ENCODE measurements at places on chromosomes 11 and 22.

- DNase-seq, result no peak
These were observed 1.6 kb downstream of the LRRN4CL start for GRCh38 chr11:62687508-62688396.

DNA sequence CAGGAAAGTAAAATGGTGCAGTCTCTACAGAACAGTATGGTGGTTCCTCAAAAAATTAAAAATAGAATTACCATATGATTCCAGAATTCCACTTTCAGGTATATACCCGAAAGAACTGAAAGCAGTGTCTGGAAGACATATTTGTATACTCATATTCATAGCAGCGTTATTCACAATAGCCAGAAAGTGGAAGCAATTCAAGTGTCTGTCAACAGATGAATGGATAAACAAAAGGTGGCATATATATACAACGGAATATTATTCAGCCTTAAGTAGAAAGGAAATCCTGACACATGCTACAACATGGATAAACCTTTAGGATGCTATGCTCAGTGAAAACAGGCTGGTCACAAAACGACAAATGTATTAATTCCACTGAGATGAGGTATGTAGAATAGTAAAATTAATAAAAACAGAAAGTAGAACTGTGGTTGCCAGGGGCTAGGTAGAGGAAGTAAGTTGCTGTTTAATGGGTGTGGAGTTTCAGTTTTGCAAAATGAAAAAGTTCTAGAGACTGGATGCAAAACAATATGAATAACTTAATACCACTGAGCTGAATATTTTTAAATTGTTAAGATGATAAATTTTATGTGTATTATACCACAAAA lies 14.5 kb downstream of the SAA1 start:
- DNase-seq, result peak; percentile 11

DNA sequence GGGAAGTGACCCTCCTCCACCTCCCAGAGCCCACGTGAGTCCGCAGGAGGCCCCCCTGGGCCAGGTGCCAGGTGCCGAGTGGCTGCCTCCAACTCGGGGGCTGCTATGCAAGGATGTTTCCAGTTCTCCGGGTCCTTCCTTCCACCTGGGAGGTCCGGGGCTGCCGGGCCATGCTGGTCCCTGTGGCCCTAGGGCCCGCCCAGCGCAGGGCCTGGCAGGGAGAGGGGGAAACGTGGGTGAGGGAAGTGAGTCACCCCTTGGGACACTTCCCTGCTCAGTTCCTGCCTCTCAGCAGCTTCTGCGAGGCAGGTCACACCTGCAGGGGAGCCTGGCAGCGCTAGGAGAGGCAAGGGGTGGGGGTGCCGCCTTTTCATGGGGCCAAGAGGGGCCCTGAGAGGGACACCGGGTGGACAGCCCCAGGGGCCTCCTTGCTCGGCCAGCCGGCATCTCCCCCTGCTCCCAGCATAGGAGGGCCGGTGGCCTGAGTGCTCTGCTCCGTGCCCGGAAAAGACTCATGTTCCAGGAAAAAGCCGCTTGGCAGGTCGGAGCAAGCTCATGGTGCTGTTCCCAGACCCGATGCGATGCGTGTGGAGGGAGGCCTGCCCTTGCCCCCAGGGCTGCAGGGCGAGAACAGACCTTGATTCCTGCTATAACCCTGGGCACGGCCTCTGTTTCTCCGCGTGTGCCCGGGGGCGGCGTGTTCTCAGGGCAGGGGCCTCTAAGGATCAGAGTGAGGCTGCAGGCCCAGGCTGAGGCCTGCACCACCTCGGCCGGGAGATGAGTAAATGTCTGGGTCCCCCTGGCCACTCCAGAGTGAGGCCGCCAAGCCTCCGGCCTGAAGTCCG lies 30.3 kb upstream of the WNT7B start:
- no peak for DNase-seq

- DNase-seq, result no peak
These were observed 1.7 kb upstream of the WEE1 start for GRCh38 chr11:9571763-9572115.

DNA sequence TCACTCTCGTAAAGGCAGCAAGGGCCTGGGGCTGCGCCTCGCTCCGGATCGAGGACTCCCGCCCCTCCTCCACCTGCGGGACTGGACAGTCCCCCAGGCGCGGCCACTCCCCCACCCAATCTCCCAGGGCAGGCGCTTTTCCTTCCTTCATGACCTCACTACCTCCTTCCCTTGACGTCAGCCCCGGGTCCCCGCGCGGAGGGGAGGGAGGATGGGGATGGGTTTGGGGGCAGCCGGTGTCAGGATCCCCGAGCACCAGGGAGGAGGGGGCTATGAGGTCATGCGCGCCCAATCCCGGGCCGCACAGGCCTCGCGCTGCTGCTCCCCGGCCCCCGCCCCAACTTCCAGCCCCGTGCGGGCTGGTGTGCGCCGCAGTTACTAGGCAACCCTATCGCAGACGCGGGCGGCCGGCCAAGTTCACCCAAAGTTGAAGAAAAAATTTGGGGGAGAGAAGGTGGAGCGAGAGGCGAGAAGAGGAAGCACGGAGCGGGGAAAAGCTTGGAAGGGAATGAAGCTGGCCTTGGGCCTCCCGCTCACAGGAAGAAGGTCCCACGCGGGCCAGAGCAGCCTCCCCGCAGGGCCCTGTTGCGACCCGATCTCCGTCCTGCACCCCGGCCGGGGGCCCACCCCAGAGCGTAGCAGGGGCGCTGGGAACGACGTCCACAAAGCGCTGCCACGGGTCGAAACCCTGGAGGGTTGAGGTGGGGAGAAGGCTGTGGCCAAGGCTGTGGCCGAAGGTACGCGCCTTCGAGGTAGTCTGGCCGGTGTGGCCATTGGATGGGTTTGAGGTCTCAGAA lies 8.3 kb downstream of the WT1 start:
- DNase-seq, result peak; percentile 20

DNA sequence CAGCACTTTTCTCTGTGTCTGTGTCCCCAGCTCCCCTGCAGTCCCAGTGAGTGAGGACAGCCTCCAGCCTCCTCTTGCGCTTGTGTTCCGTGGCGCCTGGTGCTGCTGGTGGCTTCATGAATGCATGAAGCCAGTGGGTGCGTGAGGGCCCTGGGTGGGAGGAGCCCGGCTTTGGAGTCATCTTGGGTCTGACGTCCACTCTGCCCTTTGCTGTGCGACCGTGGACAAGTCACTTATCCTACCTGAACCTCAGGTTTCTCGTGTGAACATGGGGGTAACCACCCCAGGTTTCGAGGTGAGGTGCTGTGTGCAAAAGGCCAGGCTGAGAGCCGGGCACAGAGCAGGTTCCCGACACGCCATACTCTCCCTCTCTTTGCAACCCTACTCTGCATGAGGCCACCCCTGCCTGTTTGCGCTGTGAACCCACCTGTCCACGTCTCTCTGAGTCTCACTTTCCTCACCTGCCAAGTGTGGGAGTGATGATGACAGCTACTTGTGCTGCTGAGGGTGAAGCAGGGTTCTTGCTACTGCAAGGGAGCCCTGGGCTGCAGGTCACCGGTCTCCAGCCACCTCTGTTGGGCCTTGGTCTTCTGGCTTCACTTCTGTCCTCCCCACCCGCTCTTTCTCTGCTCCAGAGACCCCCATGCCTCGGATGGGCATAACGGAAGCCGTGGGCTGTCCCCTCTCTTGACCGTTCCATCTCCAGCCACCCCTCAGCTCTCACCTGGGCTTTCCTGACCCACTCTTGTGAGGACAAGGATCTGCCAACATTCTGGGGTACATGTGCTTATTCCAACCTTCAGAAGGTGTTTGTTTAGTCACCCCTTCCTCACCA lies 537.6 kb downstream of the TBC1D22A start:
- no peak for DNase-seq

- peak; percentile 32 for DNase-seq
These were observed 3.2 kb downstream of the EHF start for GRCh38 chr11:34624069-34624468.

DNA sequence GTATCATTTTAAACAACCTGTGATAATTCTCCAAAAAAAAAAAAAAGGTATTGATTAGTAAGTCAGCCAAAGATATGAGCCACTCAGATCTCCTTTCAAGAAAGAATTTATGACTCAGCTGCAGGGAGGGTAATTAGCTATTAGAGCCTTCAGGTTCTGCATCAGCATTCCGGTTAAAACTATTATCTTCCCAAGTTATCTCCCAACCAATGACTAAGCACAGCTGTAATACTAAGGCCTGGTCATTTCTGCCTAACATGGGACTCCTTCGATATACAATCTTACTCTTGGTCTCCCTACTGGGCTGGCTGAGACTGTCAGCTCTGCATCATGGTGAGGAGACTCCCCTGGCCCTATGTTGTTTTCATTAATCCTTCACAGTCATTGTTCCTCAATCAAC lies 60.4 kb downstream of the SBF2 start:
- no peak for DNase-seq

DNA sequence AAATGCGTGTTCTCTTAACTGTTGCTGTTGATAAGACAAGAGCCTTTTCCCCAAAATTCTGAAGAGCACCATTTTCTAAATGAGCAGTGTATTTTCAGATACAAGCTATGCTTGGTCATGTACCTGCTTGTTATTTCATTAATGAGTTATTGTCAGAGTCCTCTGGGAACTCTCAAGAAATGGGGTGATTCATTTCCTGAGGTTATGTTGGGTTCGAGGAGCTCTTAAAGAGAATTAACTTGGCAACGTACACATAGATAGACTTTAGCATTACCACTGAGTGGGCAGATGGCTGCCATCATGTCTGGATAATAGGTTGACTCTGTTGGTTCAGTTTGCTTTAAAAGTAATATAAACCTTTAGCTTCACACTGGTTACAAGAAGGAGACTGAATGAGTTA lies 87.9 kb upstream of the SORL1-AS1 start:
- no peak for DNase-seq

DNA sequence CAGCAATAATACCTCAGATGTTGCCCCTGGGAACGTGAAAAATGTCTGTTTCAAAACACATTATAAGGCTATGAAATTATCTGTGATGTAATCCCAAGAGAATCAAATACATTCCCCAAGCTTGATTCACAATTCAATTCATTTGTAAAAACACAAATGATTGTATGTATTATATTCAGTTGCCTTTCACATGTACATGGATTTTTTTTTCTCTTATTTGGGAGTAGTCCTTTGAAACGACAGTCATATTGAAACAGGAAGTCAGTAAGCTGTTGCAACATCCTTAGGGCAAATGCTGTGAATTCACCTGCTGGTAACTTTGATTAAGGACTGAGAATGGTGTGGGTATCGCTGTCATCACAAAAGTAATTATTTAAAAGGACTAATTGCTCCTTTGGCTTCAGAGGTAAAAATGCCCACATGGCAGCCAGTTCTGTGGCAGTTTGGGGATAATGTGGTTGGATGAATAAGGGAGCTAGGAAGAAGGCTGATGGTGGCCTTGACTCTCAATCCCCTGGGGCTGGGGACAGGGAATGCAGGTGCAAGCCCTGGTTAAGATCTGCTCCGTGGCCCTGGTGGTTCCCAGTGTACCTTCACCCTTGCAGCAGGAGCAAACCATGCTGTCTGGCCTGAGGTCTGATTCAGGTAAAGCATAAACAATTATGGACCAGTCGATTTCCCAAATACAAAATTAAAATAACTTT lies 13.2 kb downstream of the EHF start:
- peak; percentile 25 for DNase-seq

- no peak for DNase-seq
These were observed 14.4 kb upstream of the PPP6R3 start for GRCh38 chr11:68446046-68446725.

- no peak for DNase-seq
These were observed 51.6 kb upstream of the PARVG start for GRCh38 chr22:44128958-44129618.

DNA sequence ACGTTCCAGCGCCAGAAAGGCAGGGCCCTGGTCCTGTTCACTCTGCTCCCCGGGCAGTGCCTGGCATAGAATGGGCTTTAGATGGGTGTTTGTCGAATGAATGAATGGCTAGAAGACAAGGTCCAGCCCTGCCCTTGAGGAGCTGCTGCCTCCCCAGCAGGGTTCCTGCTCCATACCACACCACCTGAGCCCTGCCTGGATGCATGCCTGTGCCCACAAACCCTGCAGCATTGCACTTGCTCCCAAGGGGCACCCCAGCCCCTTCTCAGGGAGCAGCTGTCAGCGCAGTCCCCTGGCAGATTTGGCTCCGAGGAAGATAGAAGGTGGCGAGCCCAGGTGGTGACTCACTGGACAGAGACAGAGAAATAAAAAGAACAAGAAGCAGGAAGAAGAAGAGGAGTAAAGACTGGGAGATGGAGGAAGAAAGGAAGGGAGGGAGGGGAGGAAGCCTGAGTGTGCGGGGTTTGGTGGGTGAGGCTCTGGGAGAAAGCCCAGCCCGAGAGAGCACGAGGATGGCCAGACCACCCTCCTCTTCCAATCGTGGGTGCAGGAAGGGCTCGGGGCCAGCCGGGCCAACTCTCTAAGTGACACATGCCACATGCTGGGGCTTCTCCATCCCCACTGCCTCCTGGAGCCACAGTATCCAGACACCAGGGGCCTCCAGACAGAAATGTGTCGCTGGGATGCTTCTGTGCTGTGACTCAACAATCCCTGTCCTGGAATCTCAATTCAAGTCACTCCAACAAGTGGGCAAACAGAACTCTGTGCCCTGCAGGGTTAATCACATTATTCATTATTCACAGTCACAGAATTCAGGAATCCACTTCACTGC lies 1474.3 kb downstream of the BRD1 start:
- DNase-seq, result no peak

GRCh38 chr11:84019571-84020194 lies 733.5 kb upstream of the CCDC90B start:
- no peak for DNase-seq

DNA sequence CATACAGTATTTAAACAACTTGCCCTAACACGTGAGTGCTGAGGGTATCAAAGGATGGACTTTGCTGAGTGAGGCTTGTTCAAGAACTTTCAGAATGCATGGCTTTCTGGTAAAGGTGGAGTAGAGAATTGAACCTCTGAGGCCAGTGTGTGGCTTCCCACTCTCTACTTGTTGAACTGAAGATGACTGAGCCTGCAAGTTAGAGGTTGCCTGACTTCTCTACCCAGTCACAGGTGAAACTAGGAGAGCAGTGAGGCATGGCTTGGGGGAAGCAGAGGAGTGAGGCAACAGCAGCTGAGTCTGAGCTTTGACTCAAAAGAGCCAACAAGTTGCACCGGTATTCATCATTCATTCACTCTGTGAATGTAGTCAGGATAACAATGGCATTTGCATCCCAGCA lies 256.4 kb upstream of the SESN3 start:
- no peak for DNase-seq

DNA sequence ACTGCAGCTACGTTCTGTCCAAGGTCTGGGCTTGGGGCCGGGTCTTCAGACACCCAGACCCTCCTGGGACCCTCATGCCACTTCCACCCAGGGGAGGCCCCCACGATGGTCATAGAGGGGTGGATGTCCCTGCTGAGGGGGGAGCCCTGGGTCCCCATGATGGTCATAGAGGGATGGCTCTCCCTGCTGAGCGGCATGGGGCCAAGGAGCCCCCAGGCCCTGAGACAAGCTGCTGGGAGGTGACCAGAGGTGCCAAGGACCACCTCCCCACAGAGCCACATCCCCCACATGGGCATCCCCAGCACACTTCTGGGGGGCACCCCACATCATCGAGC lies 7.2 kb downstream of the MUC5B start:
- DNase-seq, result no peak

- no peak for DNase-seq
These were observed 389.2 kb downstream of the SOX6 start for GRCh38 chr11:15967166-15967565.

- DNase-seq, result no peak
These were observed 53.6 kb upstream of the USP47 start for GRCh38 chr11:11788063-11788710.
